Eye (tissue), 1 donor: ENCODE measurements at places on chromosomes 12 and 14.
A peak's percentile ranks its signal among the peaks of the same experiment; 100 is the strongest.

- no peak for DNase-seq
These were observed 17.5 kb downstream of the IQSEC3 start for GRCh38 chr12:84056-84455.

- peak; percentile 21 for DNase-seq
These were observed 12.8 kb upstream of the NRDE2 start for GRCh38 chr14:90344331-90345238.

DNA sequence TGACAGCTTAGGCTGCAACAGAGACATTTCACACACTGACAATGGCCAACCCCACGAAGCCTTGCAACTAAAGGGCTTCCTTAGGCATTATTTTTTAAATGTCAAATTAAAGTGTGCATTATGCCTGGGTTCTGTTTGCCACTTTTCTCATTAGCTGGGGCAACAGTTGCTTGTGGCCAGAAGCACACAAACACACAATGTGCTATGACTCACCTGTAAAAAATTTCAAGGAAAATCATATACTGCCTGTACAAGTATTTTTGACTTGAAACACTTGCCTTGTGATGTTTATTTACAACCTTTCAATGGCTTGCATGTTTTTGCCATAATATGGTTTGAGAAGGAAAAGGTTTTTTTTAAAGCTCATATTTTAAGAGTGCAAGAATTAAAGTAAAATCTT, 1.9 kb downstream of the NTN4 start:
- DNase-seq, result no peak

- no peak for DNase-seq
These were observed 583.9 kb downstream of the ALG10 start for GRCh38 chr12:34605955-34606748.

DNA sequence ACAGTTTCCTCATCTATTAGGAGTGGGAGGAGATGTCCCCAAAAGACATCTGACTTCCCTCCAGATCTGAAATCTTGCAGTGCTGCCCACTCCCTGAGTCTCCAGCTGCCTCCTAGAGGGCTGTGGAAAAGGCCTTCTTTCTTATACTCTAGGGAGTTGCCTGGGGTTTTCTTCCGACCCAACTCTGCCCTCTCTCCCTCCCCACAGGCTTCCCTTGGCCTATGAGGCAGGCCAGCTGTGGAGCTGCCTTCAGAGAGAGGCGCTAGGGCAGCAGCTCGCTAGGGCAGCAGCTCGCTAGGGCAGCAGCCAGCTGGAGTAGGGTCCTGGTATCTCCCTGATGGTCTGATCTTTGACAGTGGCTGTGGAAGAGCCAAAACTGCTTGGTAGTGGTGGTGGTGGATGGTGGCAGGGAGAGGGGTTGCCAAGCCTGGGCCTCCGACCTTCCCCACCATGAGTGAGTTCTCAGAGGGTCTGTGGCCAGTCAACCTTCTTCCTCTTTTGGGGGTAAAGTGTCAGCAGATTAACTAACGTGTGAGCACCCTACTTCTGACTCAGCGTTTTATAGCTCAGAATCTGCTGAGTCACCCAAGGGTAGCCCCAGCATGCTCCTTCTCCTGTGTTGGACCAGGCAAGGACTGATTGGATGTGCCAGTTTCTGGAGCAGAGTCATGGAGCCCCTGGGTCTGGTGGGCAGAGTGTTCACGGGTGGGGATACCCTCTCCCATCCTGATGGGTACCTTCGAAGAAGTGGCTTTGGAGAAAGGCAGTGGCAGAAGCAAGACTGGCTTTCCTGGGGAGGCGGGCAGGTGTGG, 2.3 kb downstream of the SLC48A1 start:
- no peak for DNase-seq
